ENCODE measurements at places on chromosomes 5 and 9.

DNA sequence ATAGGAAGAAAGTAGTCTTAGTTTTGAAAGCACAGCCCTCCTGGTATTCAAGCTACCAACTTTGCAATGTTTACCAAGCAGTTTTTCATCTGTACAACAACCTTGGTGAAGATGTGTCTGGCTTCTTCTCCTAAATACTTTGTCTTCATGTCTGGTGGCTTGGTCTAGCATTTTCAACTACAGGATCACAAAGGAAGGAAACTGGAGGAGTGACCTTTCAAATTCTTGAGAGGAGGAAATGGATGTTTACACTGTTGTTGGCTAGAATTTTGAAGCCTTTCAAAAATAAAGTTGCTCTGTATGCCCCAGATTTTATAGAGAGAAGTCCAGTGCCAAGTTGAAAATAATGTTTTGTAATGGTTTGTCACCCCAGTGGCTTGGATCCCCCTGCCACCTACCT, 16.3 kb downstream of the PAM start:
- DNase-seq, result no peak

DNA sequence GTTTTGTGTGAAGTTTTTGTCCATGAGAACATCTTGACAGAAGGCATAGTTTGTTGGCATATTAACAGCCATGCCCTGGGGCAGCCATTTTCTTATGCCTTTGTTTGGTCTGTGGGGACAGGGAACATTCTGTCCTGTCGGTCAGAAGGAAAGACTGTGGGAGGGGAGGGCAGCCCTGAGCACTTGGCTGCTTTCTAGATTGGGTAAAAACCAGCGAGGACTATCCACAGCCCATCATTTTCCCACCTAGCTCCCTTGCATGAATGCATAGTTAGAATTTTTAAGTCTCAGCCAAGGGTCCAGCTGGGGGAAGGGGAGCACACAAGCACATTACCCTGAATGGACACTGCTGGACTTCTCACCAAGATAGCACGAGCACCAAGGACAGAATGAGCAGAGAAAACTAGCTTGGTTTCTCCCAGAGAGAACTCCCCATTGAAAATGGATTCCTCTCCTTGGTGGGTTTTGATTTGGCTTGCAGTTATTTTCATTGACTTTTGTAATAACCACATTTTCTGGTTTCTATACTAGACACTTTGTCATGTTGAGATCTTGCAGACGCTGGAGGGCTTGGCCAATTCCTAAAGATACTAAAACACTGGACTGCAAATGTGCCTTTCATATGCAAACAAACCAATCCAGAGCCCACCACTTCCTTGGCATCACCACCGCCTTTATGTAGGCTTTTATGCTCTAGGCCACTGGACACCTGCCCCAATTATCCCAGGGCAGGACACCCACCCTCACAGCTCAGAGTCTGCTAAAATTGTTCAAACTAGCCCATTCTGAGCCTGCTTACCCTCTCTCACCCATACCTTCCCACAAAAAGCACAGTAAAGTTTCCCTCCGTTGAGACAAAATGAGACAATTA, 129.9 kb downstream of the BOD1 start:
- no peak for DNase-seq

DNA sequence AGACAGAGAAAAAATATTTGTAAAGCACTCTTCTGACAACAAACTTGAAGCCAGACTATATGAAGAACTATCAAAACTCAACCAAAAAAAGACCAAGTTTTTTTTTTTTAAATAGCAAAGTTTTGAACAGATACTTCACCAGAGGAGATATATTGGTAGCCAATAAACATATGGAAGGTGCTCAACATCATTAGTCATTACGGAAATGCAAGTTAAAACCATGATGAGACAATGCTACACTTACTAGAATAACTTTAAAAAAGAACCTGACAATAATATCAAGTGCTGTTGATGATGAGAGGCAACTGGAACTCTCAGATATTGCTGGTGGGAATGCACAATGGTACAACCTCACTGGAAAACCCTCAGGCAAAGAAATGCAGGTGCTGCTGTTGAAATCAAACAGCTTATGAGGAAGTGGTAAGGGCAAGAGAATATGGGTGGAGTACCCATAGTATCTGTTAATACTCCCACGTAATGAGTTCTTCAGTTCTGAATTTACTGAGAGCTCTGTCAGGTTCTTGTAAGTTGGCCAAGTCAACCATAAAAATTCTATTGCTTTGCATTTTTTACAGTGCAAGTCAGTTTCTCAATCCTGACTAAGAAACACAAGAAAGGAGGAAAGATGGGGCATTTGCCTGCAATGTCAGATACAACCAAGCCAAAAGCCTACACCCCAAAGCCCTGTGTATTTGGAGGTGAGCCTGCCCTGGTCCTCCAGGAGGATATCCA, 87.3 kb upstream of the GNAQ start:
- DNase-seq, result peak; percentile 11

DNA sequence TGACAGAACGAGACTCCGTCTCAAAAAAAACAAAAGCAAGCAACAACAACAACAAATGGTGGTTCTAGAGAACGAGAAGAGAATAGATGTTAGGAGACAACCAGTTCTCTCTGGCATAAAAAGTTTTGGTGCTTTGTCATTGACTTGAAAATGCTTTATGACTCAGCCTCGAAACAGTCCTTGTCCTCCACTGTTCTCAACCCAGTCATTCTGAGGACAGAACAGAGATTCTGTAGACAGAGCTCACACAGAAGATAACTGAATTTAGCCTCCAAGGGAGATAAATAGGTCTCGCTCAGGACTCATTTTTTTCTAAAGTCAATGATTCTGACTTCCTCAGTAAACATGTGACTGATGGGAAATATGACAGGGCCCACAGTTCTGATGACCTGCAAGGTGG, 76.0 kb upstream of the FSTL4 start:
- DNase-seq, result peak; percentile 26

- peak; percentile 61 for DNase-seq
These were observed 47.5 kb downstream of the DBH start for GRCh38 chr9:133683586-133684120.

DNA sequence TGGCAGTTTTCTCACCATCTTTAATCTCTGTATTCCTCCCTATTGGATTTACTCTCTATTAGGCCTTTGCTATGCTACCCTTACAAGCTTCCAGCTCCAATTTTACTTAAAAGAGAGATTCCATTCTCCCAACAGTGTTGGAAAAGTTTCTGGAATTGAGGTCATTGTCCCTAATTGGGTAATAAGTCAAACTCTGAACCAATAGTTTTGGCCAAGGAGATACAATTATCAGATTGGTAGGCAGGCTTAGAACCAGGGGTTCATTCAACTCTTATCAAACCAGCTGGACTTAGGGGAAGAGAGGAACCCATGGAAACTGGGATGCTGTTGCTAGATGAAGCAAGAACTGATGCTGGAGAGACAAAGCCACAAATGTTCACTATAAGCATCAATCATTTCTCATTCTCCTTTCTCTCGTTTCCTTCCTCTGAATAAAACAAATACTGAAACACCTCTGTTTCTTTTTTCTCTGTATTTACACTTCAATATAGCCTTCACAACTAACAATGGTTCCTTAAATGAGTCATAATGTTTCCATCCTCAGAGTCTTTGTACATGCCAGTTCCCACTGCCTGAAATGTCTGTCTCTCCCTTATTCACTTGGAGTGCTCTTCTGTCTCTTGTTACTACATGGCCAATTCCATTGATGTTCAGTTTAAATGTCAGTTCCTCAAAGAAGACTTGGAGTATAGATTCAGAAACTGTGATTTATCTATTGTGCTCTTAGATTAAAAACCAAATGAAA, 587.3 kb downstream of the GABRG2 start:
- DNase-seq, result no peak

DNA sequence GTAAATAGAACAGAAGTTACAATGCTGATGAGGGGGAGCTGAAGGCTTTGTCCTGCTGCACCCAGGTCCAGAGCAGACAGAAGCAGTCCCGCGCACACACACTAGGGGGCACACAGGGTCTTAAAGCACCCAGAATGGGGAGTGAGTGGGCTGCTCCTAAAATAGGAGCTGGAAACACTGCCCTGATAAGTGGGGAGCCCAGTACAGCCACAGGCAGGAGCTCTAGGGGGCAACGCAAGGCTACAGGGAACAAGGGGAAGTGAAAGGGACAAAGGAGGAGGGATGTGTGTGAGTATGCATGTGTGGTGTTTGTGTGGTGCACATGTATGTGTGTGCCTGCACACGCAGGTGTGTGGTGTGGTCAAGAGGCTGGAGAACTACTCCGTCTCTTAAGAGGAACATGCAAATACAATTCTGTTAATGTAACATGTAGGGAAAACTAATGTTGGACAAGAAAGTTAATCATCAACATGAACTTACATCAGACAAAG, 191.5 kb downstream of the ROR2 start:
- DNase-seq, result peak; percentile 66

DNA sequence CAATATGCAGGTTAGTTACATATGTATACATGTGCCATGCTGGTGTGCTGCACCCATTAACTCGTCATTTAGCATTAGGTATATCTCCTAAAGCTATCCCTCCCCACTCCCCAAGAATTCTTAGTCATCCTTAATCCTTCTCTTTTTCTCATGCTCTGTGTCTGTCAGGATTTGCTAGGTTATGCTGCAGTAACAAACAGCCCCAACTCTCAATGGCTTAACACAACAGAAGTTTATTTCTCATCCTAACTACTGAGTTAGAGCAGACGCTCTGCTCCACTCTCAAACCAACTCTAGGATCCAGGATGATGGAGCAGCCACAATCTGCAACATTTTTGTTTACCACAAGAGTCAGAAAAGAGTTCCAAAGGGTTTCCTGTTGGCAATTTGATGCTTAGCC, 28.2 kb upstream of the FAM169A start:
- DNase-seq, result no peak

GRCh38 chr5:103942587-103943186, 380.1 kb upstream of the NUDT12 start:
- DNase-seq, result no peak

GRCh38 chr5:61052882-61053281, 107.9 kb downstream of the NDUFAF2 start:
- DNase-seq, result peak; percentile 93

DNA sequence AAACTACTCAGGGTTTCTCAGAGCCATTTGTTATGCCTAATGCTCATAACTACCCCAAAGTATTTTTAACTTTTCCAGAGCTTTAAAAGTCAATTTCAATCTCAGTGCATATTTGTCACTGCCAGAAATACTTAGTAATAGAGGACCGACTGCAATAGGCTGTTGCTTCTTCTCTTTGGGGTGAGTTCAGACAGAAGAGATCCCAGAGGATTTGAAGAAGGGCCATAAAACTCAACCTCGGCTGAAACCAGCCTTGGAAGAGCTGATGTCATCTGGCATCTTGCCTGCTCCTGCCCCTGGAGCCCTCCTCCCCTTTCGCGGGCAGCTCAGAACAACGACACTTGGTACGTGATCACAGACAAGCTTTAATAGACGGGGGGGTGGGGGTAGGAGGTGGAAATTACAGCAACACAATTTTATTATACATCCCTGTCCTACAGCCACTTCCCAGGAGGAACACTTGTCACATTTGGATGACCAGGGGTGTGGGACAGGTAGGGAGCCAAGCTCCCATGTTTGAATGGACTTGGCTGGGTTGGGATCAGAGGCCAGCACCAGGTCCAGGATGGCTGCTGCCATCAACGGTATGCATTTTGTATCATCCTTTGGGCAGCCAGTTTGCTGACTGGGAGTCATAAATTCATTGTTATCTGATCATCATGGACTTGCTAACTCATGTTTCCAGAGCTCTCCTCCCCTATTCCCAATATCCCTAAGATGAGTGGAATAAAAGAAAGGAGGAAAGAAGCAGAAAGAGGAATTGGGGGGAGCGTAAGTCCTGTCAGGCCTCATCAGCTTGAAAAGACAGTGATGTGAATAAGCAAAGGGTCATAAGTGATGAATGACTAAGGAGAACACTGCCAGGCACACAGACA, 186.6 kb upstream of the PANK3 start:
- peak; percentile 65 for DNase-seq

GRCh38 chr5:145511351-145511750, 323.8 kb downstream of the PRELID2 start:
- DNase-seq, result no peak

- peak; percentile 9 for DNase-seq
These were observed 80.8 kb downstream of the ASTN2 start for GRCh38 chr9:117334101-117334500.

- no peak for DNase-seq
These were observed 11.8 kb upstream of the CXXC5 start for GRCh38 chr5:139636207-139636792.

DNA sequence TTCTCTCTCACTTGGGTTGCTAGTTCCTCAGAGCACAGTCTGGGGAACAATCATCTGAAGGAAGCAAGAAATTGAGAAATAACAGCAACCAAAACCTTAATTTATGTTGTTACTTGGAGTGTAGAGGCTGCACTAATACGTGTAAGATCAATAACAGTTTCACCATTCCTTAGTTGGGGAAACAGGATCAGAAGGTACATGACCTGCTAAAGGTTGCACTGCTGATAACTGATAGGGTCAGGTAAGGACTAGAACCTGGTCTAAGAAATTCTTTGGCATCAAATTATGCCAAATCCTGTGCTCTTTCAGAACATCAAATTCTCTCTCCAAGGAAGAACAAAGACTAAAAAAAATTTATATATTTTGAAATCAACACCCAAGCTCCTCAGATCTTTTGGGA, 278.6 kb upstream of the C9orf72 start:
- no peak for DNase-seq

- no peak for DNase-seq
These were observed 13.0 kb downstream of the APBA1 start for GRCh38 chr9:69658987-69659675.

DNA sequence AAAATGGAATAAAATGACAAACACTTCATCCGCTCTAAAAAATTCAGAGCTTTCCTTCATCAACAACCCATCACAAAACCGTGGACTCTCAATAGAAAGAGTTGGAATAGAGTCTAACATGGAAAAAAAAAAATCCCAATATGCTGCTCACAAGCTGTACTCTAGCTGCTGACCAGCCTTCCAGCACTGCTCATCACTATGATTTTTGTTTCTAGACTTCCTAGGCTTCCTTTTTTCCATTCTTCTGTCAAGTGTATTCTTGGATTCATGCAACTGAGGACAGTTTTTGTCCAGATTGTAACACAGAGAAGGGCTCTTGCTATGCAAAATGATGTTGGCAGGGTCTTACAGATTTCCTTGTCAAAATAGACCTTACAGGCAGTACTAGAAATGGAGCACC, 34.5 kb downstream of the RFK start:
- no peak for DNase-seq

GRCh38 chr5:102858221-102858620, 103.1 kb downstream of the PAM start:
- DNase-seq, result no peak

DNA sequence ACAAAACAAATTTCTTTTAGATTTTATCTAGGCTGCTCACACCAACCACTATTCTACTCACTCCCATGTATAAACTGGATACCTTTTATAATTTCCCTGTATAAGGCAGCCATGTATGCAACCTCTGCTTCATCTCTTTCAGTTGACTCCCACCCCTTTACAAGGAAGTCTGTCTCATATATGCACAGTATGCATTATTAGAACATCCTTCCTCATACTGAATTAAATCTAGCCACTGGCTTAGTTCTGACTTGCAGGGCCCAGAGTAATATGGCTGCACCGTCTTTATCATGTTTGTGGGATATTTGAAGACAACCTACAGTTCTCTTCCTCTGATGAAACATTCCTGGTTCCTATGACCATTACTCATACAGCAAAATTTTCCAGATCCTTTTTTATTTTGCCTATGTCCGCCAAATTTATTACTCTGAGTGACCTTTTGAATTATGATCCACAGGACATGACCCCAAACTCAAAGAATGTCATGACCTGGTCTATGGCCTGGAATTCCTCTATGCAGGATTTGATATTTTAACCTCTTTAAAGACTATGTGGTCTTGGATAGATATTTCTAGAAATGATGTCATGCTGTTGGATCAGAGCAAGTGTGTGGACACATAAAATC, 76.6 kb upstream of the ITGA1 start:
- no peak for DNase-seq

- DNase-seq, result no peak
These were observed 63.5 kb upstream of the MOCS2 start for GRCh38 chr5:53173083-53173482.

Measured in fibroblast of skin of back (primary cell).